ENCODE measurements at places on chromosomes 6 and 20.

DNA sequence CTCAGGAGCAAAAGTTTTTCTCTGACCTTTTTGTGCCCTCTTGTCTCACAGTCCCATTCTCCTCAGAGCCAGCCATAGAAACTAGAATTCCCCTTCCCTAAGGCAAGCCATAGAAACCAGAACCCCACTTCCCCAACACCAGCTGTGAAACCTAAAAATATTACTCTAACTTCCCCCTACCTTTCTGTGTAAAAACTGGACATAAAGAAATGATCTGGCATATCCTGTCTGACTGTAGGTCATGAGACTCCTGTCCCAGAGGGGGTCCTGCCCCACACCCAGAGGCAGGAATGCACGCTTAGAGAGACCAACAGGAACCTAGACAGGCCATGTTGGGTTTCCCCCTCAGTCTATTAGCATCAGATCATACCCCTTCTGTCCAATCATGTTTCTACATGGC is 140.6 kb upstream of the SLC22A16 start:
- DNase-seq, result no peak

GRCh38 chr20:35120012-35120701 is 27.0 kb downstream of the EDEM2 start:
- no peak for DNase-seq

- no peak for DNase-seq
These were observed 2.1 kb downstream of the ZSWIM1 start for GRCh38 chr20:45883100-45883469.

- no peak for DNase-seq
These were observed 9.2 kb downstream of the TP53INP2 start for GRCh38 chr20:34713194-34713943.

DNA sequence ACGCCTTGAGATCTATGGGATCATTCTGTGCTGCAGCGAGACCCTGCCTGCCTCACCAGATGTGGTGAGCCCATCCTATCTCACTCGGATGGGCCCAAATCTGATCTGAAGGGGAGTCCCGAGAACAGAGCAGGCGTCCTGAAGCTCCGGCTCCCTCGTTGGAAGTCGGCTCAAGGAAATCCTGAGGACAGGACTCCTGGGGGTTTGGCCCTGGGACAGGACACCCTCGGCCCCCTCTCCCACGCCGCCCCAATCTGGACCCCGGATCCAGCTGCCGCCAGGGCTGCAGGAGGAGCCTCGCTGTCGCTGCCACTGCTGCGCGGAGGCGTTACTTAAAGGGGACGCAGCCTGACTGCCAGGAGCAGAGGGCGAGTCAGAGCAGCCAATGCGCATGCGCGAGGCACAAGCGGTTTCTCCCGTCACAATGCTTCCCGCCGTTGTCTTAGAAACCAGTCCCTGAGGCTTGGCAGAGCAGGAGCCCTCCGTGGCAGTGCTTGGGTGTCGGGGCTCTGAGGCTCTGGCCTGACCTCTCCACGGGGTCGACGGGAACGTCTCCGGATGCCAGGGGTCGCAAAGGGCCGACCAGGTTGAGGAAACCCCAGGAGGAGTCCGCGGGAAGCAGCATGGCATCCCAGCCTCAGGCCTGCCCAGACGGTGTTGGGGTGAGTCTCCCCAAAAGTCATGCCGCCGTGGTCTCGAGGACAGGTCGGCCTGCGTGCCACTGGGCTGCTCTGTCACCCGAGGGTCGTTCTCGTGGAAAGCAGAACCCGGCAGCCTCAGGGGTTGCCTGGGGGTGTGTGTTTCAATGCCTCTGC is 1567.8 kb upstream of the DEFB115 start:
- peak; percentile 14 for DNase-seq

GRCh38 chr6:111503194-111503593 is 20.2 kb upstream of the REV3L start:
- DNase-seq, result no peak

DNA sequence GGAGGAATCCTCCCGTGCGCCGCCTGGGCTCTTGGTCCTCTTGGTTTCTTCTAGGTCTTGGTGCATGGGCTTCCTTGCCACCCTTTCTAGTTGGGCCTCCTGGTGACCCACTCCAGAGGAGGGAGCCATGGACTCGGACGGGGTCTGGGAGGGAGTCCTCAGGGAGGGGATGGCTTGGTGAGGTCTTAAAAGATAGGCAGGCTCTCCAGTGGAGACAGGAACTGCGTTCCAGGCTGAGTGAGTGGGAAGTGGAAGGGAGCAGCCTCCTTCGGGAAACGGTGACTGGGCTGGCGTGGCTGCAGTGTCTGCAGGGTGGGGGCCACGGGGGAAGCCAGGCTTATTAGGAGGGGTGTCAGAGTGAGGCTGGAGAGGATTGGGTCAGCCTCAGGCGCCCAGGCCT is 152.8 kb downstream of the GRM4 start:
- DNase-seq, result no peak

DNA sequence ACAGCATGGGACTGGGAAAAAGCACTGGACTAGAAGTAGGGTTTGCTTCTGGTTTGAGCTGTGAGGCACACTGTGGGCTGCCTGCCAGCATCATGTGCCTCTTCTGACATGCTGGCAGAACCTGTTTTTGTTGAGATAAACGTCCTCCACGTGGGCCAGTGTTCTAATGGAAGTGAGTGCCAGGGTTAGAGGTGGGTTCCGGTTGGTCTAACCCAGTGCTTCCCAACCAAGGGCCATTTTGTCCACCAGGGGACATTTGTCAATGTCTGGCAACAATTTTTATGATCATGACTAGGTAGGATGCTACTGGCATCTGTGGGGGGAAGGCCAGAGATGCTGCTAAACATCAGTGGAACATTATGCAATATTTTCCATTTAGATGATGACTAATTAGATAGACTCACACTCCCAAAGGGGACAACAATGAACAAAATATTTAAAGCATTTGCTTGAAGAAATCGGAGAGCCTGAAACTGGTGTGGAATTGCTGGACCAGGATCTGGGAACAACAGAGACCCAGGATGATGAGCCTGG is 7.8 kb upstream of the APMAP start:
- DNase-seq, result no peak

GRCh38 chr20:37886851-37887297 is 16.1 kb upstream of the VSTM2L start:
- DNase-seq, result no peak

- no peak for DNase-seq
These were observed 40.7 kb downstream of the BFSP1 start for GRCh38 chr20:17490501-17490900.

GRCh38 chr6:139354189-139354588 is 20.3 kb downstream of the CITED2 start:
- no peak for DNase-seq

DNA sequence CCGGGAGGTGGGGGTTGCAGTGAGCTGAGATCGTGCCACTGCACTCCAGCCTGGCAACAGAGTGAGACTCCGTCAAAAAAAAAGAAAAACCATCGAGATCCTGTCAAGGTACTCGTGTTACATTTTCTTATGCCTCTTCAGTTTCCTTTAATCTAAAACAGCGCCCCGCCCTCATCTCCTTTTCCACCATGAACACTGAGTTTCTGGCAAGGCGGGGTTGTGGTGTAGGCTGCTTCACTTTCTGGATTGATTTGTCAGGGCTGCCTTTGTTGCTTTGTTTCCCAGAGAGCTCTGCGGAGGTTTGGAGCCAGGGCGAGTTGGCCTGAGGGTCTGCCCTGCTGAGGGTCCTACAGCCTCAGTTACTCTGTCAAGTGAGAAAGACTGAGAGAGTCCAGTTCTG is 8.9 kb downstream of the ITPR3 start:
- DNase-seq, result no peak

DNA sequence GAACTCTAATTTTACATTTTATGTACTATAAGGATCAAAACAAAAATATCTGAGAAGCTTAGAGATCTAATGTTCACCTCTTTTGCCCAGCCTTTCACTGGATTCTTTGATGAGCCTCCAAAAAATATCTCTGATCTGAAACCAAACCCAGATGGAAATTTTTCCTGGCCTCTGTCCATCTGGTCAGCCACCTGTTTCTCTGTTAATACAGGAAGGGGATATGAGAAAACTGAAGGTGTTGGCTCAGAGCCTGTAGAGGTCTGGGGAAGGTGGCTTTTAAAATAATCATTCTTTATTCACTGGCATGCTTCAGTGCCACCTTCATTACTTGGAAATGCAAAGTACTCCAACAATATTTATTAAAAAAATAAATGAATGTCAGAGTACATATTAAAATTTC is 8.5 kb upstream of the MCM3 start:
- no peak for DNase-seq

GRCh38 chr20:20365480-20366161 is 2.3 kb upstream of the INSM1 start:
- DNase-seq, result no peak

GRCh38 chr6:126312013-126312665 is 27.8 kb upstream of the CENPW start:
- no peak for DNase-seq

GRCh38 chr6:34225551-34225950 is 11.1 kb upstream of the HMGA1 start:
- DNase-seq, result no peak

DNA sequence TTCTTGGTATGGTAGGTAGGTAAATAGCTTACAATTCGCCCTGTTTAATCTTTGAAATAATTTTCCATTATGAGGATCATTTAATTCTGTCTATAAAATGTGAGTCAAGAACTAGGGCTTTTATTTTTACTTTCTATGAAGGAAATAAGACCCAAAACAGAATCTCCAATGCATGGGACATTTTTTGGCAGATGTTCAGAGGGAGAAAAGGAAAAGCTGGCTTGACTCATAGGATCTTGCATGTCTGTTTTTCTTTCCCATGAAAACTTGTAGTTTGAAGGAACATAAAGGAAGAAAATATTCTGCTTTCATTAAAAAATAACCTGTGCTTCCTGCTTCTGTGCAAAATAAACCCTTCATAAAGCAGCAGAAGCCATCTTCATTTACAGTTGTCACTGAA is 143.1 kb upstream of the INSM1 start:
- no peak for DNase-seq

- no peak for DNase-seq
These were observed 203.7 kb downstream of the NFATC2 start for GRCh38 chr20:51338692-51339440.

DNA sequence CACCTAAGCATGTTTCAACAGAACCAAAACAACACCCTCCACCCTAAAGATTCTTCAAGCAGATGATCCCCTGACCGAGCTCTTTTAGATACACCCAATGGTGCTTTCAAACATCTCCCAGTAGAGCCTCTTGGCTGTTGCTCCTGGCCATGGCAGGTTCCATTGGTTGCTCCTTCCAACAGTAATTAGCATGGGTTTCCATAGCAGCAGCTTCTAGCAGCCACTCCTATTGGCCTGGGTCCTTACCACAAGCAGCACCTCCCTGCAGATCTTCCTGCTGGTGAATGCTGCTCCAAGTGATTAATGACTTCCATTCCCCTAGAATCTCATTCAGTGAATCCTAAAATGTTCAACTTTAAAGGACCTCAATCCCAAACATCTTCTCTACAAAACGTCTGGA is 13.9 kb downstream of the CCN2 start:
- no peak for DNase-seq

DNA sequence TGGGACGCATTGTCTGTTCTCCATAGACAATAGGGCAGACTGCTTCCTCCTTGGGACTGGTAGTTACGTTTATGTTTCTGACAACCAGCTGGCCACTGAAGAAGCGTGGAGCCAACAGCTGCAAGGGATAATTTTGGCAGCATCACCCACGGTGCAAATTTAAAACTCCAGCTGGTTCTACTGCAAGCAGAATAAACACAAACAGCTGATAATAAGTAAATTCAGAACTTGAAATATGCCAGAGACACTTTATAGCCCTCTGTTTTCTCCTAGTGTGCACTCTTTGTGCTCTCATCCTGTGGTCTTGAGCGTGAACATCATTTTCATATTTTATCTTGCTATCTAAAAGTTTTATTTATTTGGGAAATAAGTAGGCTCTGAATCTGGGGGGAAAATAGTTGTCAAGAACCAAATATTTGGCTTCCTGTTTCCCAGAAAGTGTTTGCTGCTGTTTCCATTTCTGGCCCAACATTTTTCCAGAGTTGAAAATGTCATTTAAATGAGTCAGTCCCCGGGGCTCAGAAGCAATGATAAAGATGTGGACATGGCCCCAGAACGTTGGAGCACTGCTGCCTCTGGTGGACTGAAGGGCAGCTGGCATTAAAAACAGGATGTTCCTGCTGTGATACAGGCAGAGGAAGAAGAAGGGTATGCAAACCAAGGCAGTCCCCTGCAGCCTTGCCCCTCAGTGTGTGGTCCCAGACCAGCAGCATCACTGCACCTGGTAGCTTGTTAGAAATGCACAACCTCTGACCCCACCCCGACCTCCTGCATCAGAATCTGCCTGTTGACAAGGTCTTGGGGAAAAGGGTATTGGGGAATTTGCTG is 12.5 kb upstream of the THBD start:
- no peak for DNase-seq

DNA sequence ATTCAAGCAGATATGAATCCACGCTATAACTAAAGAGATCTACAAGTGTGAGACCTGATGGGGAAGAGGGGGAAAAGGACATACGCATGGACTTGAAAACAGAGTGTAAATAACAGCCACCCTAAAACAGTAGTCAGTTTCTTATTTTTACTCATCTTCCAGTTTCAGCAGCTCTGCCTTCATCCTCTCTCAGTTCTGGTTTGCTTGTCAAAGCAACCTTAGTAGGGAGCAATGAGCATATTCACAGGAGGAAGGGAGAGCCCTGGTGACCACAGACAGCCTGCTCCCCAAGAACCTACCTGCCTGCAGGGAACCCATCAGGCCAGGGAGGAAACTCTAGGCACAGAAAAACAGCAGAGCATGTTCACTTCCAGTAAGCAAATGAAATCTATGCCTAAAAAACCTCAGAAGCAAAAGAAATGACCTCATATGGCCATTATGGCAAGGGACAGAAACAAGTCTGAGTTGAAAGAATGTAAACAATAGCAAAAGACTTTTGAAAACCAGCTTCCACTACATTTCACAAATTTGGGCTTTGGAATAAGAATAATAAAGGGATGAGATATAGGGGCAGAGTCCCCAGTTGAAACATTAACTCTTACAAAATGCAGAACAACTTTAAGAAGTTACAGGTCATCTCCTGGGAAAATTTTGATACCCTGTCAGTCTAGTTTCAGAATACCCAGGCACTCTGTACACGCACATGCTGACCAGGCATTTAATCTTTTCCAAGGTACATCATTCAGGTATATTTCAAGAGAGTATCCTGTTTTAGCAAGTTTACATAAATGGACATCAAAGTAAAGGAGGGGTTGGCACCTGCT is 120.8 kb upstream of the BCLAF1 start:
- no peak for DNase-seq

- DNase-seq, result no peak
These were observed 125.0 kb upstream of the DOK5 start for GRCh38 chr20:54350415-54350814.

All from stimulated activated CD4-positive, alpha-beta T cell treated with anti-CD3 and anti-CD28 coated beads, Interleukin-12 subunit alpha, Interleukin-12 subunit beta, amount 100 ng/mL, for 24 hours (primary cell).